Stimulated activated CD8-positive, alpha-beta memory T cell treated with anti-CD3 and anti-CD28 coated beads, Interleukin-12 subunit alpha, Interleukin-12 subunit beta, amount 100 ng/mL, for 1 hour (primary cell): ENCODE measurements at places on chromosomes 7 and 10.

DNA sequence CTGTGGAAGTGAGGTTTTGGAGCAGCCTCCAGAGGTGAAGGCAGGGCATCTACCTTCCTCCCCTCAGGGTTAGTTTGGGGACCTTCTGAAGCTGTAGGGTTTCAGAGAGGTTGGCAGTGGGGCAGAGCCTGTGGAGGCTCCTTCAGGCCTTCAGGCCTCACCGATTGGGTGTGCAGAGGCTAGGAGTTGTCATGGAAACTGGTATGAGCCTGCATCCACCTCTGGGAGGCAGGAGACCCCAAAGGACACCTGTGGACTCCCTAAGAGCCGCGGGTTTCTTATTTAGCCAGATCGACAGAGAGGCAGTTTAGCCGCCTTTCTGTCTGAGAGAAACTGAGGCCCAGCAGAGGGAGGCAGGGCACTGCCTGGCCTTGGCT lies 2.0 kb downstream of the LZTS2 start:
- no peak for DNase-seq

DNA sequence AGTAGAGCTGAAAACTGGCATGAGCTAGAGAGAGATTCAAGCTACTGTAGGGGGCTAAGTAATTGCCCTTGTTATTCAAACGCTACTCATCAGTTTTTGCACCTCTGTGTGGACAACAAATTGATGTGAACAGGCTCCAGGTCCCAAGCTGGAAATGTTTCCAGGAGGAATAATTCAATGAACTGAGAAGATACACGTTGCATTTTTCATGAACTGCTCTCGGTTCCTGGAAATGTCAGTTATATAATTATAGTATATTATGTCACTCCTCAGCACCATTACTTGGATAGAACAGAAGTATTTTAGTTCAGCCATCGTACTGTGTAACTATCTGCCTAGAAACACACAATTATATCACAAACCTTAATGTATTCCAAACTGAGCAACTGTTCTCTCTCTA lies 65.9 kb upstream of the A1CF start:
- DNase-seq = no peak

DNA sequence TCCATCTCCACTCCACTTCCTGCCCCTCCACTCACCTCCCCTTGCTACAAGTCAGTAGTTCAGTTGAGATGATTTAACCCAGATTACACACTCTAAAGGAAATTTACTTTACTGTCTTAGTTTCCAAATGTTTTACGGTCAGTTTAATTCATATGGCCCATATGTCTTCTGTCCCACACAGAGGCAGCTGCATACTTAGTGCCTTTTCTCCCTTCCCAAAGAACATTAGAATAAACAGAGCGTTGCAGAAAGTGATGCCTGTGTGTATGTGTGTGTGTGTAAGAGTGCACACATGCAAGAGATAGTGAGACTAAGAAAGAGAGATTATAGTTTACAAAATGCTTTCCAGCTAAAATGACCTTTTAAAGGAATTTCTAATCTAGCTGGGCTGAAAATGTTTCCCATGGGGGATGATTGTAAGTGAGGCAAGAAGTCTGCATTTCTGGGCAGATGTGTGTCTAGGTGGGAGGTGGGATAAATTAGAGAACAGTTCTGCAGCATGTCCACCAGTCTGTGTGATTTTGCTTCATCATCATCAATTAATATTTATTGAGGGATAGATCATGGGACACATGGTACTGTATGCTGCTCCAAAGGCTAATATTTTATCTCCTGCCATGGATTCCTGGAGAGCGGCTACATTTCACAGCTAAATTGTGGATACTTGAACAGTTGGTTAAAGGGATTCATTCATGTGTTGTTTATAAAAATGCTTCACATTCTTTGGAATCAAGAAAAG lies 81.5 kb downstream of the NXPH1 start:
- no peak for DNase-seq

GRCh38 chr10:83253011-83253671 lies 886.2 kb upstream of the GHITM start:
- DNase-seq = no peak

DNA sequence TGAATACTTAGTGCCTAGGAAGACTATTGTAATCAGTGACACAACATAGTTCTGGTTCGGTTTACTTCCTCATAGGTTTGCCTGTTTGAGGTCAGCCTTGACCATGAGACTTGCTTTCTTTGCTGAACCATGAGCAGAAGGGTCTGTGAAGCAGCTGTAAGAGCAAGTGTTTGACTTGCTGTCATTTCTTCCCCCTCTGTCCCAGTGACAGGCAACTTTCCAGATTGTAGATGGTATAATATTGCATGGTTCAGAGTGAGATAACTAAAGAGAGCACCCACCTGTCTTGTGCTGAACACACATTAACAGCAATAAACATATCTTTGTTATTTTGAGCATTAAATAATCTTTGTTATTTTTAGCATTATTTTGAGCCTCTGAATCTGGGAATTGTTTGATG lies 9.3 kb upstream of the RTKN2 start:
- DNase-seq = no peak

DNA sequence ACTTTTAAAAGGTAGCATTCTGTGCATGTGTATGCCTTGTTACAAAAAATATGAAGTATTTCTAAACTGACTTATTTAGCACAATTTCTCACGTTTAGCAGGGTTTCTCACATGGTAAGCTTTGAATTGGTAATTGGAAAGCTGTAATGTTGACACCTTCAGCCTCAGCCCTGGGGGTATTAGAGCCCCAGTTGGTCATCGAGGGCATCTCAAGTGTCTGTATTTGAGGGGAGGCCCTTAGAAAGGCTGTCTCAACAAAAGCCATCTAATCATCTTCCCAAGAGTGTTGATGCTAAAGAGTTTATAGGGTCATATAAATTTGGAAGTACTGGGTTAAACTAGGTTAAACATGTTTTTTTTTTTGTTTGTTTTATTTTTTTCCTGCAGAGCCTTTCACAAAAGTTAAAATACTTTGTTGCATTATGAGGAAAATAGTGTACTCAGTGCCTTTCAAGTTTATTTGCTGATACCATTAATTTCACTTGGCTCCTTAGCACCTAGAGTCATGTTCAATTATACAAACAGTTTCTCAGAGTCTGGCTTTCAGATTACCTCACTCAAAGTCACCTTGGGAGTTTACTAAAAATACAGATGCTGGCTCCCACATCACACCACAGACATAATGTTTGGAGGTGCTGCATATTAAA lies 134.0 kb downstream of the CD36 start:
- DNase-seq = no peak
